ENCODE measurements at places on chromosomes 16 and 17.

DNA sequence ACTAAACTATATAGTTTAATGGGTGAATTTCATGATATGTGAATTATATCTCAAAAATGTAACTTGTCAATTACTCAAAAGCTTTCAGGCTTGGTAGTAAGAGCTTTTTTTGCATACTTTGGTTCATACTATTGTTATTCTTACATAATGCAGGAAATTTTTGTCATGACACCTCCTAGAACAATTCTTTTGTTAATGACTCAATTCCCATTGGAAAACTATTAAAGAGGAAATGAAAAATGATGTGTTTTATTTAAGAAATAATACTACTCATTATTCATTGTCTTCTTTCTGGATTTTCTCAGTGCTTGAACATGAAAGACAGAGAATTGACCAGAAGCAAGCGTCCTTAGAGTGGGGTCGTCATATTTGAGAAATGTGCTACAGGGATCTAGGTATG is 196.4 kb upstream of the KCNJ16 start:
- DNase-seq: no peak

DNA sequence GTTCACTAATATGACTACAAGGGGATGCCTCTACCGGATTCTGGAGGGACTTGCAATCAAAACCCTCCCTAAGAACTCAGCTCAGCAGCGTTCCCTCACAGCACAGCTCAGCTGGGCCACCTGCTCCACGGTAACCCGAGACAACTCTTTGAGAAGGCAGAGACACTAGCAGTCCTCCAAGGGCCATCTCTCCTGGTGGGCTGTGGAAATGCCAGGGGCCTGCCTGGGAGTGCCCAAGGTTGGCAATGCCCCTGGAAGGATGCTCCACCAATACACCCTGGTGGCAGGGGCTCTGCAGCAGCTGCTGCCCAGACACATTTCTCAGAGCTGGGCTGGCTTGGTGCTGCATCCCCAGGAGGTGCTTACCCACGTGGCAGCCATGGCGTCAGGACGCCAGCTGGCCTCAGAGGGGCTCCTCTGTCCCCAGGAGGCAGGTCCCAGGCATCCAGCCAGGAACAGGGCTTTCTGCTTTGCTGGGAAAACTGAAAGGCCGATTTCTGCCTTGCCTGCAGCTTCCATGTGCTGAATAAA is 16.5 kb downstream of the CDIP1 start:
- no peak for DNase-seq

- DNase-seq: no peak
Measured at GRCh38 chr16:64845071-64845470, 276.8 kb downstream of the CDH11 start.

GRCh38 chr16:74563828-74564263 is 43.1 kb downstream of the GLG1 start:
- DNase-seq: no peak

DNA sequence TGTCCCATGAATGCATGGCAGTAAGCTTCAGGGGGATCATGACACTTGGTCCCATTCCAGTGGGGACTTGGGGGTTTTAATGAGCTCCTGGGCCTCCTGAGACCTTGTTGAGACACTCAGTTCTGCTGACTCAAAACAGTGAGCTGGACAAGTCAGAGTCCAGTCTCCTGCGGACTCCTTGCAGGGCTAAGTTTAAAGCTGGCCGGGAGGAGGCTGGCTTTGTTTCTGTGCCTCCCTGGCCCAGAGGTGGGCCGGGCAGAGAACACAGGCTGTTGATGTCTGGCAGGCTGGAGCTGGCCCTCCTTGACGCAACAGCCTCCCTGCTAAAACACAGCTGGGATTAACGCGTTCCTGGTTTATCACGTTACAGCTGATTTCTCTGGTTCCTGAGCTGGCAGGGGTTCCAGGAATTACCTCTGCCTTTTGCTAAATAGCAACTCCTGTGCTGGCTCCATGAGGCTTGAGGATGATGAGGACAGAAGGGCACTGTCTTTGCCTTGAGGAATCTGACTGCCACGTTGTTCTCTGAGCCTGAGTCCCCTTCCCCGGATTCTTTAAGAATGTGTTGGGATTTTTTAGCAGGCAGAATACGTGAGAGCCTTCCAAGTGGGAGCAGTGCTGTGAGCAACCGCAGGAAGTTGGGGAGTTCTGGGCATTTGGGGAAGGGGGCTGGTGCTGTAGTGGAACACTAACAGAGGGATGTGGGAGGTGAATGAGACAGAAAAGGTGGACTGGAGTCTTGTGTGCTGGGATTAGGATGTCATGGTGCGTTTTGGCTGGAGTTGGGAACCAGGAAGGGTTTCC is 2.0 kb downstream of the GPT2 start:
- DNase-seq: no peak

DNA sequence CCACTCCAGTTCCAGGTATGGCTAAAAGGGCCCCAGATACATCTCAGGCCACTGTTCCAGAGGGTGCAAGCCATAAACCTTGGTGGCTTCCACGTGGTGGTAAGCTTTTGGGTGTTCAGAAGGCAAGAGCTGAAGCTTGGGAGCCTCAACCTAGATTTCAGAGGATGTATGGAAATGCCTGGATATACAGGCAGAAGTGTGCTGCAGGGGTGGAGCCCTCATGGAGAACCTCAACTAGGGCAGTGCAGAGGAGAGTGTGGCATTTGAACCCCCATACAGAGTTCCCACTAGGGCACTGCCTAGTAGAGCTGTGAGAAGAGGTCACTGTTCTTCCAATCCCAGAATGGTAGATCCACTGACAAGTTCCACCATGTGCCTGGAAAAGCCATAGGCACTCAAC is 267.3 kb downstream of the SLC39A11 start:
- no peak for DNase-seq

DNA sequence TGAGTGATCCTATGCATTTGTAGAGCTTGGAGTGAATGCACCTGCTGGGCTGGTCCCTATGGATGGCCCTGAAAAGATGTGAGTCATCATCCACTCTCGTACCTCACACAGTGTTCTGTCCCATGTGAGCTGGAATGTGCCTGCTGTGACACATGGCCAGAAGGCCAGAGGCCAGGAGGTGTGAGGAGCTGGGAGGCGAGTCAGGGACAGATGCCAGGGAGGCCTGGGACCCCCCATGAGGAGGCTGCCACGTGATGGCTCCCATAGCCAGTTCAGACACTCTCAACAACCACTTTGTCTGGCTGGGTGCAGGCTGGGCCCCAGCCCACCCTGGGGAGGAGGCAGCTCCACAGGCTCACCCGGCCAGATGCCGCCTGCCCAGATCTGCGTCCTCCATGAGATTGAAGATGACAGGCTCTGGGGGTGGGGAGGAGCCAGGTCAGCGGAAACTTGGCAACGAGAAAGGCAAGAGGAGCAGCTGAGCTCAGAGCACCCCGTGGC is 168.8 kb downstream of the C16orf78 start:
- DNase-seq: no peak

DNA sequence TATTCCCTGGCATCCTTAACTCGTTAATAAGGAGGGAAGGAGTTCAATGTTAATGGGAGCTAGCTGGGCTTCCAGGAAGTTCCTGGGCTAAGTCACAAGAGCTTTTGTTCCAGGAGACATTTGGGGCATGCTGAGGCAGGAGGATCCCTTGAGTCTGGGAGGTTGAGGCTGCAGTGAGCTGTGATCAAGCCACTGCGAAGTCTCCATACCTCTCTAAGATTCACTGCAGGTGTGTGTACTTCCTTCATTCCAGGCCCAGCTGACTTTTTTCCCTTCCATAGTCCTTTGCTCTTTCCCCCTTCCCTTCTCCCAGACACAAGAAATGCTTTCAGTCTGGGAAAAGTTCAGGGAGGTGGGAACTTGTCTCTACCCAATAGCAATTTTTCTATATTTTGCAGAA is 489.8 kb downstream of the NPIPA7 start:
- DNase-seq: no peak

DNA sequence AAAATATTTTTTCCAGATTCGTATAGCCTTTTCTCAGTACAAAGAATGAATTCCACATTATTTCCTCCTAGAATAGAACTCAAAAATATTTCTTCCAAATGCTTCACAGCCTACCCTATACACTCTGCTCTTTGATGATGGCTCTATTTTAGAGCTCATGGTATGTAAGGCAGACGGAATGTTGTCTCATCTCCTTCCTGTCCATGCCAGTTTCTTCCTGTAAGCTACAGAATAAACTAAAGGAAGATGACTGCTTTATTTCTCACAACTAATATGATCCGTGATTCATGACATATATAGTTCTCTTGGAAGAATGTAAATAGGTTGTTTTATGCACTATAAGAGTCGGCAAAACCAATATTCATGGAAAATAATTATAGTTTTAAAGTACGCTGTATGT is 723.1 kb downstream of the CDH11 start:
- no peak for DNase-seq

DNA sequence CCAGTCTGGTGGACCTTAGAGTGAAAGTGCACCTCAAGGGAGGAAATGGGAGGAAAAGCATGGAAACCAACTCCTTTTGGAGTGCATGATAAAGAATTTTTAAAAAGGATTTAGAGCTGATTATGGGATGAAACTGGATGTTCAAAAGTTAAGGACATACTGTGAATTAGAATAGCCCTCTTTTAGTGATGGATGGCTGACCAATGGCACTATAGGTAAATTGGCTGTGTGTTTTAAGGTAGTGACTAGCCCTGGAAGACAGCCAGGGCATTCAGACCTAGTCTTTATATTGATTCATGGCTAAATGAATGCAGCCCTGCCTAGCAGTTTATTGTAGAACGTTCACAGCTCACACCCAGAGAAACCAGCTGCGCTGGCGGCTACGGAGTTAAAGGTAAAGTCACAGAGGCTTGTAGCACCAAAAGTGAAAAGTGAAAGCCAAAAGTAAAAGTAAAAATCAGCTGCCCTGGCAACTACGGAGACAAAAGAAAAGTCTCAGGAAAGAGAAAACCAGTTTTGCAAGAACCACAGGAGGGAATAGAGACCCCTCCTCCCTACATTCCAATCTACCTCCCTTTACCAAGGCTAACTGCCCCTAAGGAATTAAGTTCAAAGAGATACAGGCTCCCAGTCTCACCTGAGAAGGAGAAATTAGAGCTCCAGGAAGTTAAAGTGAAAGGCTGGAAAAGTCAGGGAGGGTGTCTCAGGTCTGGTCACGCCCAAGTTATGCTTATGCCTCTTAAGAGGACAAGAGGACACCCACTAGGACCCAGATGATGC is 21.8 kb downstream of the ACSM1 start:
- peak; percentile 82 for DNase-seq

- no peak for DNase-seq
Measured at GRCh38 chr17:16178836-16179235, 36.5 kb downstream of the NCOR1 start.

- DNase-seq: no peak
Measured at GRCh38 chr17:28553000-28553505, 629 bp upstream of the UNC119 start.

DNA sequence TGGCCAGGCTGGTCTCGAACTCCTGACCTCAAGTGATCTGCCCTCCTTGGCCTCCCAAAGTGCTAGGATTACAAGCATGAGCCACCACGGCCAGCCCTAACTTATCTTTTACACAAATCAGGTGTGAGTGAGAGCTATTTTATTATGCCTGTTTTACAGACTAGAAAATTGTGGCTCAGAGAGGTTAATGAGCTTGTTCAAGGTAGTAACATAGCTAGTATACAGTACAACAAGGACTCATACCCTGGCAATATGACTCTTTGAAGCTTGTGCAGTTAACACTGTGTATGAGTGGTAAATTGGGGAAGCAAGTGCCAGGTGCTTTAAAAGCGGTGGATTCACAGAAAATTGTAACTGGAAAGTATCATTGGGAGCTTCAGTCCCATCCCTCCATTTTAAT is 49.0 kb downstream of the YPEL2 start:
- no peak for DNase-seq

- DNase-seq: no peak
Measured at GRCh38 chr16:4404247-4404966, 12.0 kb downstream of the CORO7 start.

DNA sequence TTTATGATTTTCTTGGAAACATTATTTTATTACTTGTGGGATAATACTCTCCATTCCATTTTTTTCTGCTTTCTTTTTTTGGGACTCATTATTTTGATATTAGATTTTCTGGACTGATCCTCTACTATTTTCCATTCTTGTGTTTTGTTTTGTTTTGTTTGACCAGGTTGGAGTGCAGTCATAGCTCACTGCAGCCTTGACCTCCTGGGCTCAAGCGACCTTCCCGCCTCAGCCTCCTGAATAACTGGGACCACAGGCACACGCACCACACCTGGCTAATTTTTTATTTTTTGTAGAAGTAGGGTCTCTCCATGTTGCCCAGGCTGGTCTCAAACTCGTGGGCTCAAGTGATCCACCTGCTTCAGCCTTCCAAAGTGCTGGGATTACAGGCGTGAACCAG is 44.1 kb downstream of the RBBP6 start:
- DNase-seq: no peak

- no peak for DNase-seq
Measured at GRCh38 chr17:48679385-48680096, 42.8 kb downstream of the PRAC1 start.

GRCh38 chr16:12126091-12126806 is 149.7 kb downstream of the SNX29 start:
- DNase-seq: no peak

DNA sequence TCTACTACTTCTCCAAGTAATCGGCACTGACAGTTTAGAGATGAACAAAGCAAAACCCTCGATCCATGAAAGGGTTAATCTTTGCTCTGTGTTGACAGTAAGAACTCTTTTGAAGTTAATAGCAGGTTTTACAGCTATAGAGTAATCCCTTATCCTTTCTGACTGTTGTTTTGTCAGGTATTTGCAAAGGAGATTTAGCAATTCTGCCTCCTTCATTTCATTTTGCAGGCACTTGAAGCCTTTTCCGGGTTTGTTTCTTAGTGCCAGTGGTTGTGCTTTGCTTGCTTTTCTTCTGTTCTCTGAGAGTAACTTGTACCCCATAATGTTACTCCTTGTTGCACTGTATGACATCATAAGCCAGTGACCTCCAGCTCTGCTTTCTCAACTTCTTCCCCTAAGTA is 64.5 kb downstream of the TANGO6 start:
- DNase-seq: no peak

DNA sequence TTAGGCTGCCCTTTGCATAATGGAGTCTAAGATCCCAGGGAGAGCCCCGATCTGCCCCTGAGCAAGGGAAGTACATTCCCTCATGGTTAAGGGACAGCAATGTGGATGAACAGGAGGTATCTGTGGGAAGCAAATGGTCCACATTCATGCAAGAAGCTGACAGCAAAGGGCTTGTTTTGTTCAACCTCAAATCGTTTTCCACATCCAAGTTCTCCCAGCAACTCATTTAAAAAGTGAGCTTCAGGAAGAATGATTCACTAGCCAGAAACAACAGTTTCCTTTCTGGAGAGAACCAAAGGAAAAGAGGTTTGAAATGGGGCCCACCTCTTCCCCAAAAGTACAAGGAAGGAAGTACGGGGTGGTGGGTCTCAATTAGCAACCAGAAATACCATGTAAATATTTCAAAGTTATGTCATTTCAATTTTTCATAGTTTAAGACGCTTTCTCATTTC is 9.4 kb downstream of the HSPB9 start:
- no peak for DNase-seq

- DNase-seq: no peak
Measured at GRCh38 chr16:66273644-66274334, 92.7 kb upstream of the CDH5 start.

Data from renal cortex interstitium (tissue), 15 donors.